ENCODE measurements at places on chromosomes 3 and 15. TPM values are rescaled to one million over a fixed set of nuclear protein-coding genes. Genes with fewer than 3 reads are reported as not detected.
A peak's percentile ranks its signal among the peaks of the same experiment; 100 is the strongest.

MRAS gene
- 26.2 TPM for total RNA-seq

SPSB4 gene
- 0.47 TPM for total RNA-seq

PLIN1 gene
- total RNA-seq: 4.6 TPM

TGM4 gene
- not detected for total RNA-seq

TMEM108 gene
- total RNA-seq: 1.5 TPM

CDCP1 gene
- total RNA-seq: 40.6 TPM

PEX11A gene
- total RNA-seq: 25.2 TPM

DNA sequence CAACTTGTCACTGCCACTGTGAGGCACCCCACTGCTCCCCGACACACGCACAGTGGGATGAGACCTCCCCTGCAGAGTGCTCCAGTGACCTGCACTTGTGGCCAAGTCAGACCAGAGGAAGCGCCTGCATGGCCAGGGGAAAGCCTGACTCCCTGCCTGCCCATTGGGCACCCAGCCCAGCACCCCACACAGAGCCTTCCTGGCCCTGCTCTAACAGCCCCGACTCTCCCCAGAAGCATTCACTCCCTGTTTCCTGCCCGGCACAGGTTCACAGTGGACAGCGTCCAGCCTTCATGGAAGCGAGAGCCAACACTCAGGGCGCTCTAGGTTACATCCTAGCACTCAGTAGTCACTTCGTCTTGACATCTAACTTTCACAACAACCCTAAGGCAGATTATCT, 27.8 kb downstream of the RBPMS2 start:
- DNase-seq: no peak

DNA sequence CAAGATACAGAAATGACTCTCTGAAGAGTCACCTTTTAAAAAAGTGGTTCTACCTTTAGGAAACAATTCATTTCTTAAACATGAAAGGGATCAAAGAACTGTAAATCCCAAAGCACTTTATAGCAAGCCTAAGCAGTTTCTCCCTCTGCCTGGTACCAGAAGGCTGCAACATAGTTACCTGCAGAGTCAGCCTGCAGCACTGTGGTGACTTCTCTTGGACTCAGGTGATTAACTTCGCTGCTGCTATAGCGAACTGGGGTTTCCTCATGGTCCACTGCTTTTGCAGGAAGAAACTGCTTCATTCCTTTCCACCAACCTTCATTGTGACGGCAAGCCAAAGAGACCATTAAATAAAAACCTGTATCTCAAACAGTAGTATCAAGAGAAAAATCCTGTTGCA, 37.3 kb downstream of the ST3GAL6 start:
- no peak for DNase-seq

DNA sequence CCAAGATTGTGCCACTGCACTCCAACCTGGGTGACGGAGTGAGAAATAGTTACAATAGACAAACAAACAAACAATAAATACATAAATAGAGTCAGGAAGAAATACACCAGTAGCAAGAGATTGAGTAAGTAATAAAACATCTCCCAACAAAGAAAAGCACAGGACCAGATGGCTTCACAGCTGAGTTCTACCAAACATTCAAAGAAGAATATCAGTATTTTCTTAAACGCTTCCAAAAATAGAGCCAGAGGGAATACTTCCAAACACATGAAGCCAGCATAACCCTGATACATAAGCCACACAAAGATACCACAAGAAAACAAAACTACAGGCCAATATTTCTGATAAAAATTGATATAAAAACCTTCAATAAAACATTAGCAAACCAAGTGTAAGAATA, 30.7 kb upstream of the IGSF10 start:
- DNase-seq: no peak

GRCh38 chr3:20013396-20013795, 1.3 kb upstream of the PP2D1 start:
- no peak for DNase-seq

DNA sequence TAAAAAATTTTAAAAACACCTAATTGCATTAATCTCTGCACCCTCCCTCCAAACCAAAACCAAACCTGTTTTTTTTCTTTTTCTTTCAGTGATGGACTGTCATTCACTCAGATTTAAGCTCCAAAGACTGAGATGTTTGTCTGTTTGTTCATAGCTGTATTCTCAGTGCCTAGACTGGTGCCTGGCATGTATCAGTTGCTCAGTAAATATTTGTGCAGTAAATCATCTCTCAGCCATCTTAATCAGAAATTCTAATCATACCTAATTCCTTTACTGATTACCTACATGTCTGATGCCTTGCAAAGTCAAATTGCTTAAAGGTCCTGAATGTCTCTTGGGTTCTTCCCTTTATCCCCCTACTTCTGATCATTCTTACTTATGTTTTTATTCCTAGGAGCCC, 138.8 kb downstream of the ZNF609 start:
- DNase-seq: no peak

DNA sequence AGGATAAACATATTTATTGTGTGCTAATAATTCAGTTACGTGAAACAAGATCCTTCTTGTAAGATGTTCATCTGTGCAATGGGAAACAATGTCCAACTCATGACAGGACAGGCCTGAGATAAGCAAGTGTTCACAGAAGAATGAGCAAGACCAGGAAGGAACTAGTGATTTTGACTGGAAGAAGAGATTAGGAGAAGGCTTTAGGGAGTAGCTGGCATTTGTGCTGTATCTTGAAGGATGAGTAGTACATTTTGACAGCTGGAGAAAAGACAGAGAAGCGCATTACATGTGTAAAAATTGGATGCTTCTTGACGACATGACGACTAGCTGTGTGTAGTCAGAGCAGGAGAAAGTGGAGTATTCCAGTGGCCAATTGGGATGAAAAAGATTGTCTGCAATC, 48.4 kb downstream of the GBE1 start:
- no peak for DNase-seq

- DNase-seq: no peak
These were observed 70.2 kb upstream of the PIK3R4 start for GRCh38 chr3:130816561-130817445.

- DNase-seq: no peak
These were observed 216.6 kb upstream of the GRM7 start for GRCh38 chr3:6644070-6644929.

DNA sequence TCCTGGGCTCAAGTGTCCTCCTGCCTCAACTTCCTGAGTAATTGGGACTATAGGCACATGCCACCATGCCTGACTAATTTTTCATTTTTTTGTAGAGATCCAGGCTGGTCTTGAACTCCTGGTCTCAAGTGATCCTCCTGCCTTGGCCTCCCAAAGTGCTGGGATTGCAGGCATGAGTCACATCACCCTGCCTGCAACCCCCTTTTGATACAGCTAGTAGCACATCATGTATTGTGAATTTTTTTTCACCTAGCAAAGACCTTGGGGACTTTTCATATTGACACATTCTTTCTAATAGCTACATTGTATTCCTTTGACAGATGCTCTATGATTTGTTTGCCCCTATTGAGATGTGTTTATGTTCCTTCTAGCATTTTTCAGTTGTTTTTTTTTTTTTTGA, 14.2 kb downstream of the IRAK2 start:
- DNase-seq: no peak

DNA sequence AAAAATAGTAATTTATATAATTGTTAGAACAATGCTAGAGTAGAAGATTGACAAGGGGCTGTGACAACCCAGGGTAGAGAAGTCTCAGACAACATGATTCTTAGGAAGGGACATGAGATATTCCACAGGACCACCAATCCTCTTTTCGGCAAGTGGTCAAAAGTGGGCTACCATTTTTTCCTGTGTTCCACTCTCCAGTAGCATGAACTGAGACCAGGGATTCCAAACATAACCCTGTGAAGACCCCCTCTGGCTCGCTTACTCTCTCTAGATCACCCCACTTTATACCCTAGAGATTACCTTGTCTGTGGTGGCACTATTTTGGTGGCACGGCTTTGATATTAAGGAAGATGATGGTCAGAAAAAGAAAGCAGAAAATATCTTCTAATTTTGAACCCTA, 960 bp downstream of the GCSAM start:
- DNase-seq: no peak

DNA sequence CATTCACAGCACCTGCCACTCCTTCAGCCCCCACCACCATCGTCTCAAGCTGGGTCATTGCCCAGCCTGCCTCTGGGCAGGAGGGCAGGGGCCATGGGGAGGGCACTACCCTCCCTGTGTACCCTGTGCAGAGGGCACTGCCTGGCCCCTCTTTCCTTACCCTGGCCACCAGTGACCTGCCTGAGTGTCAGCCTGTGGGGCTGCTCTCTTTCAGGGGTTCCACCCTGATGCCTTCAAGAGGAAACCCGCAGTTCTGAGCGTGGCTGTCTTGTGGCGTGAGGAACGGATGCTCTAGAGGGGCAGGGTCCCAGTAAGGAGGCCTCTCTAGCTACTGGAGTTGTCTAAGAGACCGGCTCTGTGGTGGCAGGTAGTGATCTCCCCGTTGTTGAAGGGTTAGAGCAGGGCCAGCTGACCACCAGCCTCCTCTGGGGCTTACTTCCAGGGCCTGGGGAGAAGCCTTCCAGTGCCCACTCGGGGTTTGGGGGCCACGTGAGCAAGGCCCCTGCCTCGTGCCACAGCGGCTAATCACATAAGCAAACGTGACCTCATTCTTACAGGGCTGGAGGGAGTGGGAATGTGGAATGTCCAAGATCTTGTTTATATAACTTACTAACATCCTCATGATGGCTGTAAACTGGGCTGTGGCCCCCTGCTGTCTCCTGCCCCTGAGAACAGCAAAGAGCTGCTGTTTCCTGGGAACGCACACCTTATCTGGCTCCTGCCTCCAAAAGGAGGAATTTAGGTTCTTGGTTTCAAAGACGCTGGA, 31.4 kb upstream of the SEC13 start:
- no peak for DNase-seq

DNA sequence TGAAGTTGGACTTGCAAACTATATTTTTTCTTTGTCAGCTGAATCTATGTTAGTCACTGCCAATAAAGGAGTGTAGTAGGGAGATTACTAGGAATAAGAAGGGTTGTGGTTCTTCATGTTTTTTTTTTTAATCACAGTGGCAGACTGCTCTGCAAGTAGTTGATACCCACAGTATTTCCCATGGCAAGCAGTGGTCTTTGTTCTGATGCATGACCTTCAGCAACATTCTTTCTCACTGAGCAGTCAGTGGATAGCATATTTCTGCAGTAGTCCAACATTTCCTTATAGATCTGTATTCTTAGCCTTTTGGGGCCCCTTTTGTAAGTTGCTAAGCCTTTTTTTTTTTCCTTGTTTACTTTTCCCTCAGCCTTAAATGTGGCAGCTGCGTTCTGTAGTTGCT, 151.1 kb downstream of the DOCK3 start:
- DNase-seq: no peak

- no peak for DNase-seq
These were observed 107.0 kb downstream of the EEFSEC start for GRCh38 chr3:128260275-128260674.

DNA sequence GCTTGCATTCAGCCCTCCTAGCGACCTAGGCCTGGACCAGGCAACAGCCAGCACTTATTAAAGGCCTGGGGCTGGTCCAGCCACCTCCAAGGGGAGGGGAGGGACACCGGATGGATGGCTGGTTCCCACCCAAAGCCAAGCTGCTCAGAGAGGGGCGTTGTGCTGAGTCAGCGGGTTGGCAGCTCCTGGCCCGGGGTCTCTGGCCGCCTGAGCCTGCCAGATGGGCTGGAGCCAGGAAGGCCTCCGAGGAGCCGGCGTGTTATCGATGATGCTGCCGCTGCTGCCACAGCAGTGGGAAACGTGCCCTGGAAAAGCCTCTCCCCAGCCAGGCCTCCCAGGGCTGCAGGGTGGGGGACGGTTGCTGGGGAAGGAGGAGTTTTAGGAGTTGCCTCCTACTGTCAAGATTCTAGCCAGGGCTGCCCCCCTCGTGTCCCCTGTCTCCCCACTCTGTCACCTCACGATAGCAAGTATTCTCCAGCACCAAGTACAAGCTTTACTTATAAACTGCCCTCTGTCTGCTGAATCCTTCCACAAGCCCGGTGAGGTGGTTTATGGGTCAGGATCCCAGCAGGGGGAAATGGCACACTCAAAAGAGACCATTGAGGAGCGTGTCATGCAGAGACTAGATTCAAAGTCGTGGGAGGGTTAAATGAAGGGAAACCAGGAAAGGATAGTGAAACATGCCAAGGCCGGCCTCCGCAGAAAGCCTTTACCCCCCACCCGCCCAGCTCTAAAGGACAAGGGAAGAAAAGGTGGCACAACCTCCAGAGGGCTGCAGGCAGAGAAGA, 43.2 kb upstream of the TSEN2 start:
- peak; percentile 60 for DNase-seq

DNA sequence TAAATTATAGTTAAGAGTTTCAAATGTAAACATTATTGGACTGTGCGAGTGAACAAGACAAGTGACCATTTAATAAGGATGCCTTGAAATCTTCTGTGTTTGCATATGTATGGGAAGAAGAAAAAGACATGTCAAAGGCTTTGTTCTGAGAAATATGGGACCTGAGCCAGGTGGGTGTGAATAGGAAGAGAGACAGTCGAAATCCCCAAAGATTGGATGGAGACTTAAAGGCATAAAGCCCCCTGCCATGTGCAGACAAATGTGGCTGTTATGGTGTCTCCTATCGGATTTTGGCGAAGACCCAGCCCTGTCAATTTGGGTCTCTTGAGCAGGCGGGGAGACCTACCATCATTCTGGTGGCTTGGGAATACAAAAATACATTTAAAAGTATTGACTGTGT, 16.9 kb downstream of the FXR1 start:
- no peak for DNase-seq

- no peak for DNase-seq
These were observed 8.9 kb downstream of the SEMA5B start for GRCh38 chr3:123018683-123019082.

GRCh38 chr3:27718459-27718858, 3.7 kb downstream of the EOMES start:
- no peak for DNase-seq

DNA sequence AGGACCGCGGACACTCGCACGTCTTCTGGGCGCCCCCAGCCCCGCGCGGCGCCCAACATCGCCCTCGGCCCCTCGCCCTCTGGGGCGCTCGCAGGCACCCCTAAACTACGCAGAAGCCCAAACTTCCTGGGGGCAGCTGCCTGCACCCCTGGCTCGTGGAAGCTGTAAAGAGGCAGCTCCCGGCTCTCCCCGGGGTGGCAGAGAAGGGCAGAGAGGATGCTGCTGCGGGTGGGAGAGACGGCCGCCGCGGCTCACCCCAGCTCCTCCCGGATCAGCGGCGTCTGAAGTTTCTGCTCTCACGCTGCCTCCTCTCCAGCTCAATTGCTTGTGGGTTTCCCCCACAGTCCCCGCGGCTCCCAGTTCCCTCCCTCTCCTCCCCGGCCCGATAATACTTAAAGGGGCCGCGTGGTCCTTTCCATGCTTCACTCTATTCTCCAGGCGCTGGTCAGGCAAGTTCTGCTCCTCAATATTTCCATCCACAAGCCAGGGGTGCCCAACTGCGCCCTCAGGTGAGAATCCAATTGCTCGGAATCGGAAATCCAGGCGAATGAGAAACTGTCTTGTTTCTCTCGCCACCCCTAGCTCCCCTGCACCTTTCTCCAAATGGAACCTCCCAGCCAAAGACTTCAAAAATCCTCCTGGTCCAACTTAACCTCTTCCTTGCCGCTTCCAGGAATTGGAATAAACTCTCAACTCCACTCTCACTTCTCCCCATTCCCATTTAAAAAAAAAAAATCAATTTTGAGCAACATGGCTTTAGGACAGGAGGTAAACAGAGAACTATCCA, 748.5 kb downstream of the ROBO1 start:
- DNase-seq: peak; percentile 74
